ENCODE measurements at places on chromosomes 2 and 18.

- no peak for DNase-seq
Observed at GRCh38 chr18:42533009-42533575, 578.1 kb downstream of the PIK3C3 start.

DNA sequence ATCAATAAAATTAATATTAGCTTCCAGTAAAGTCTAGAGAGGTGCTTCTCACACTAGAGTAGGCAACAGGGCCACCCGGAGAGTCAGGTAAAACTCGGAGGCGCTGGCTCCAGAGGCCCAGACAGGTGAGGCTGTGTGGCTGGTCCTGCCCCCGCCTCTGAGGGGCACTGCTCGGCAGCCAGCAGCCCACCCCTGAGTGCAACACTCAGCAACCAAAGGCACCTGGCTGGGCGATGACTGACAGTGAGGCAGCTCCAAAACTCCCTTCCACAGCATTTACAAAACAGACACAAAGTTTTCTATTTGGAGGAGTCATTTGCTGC is 138.8 kb upstream of the ID2 start:
- no peak for DNase-seq

DNA sequence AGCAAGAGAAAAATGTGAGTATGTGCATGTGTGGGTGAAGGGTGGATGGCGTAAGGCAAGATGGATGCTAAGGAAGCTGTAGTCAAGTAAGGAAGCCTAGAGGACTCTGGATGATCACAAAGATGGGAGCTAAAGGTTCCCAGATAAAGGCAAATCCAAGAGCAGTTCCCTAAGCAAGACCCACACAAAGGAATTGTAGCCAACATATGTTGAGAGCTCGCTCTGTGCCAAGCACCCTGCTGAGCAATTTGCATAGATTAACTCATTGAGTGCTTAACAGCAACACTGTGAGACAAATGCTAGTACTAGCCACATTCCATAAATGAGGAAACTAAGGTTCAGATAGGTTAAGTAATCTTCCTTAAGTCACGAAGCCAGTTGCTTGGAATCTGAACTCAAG is 132.6 kb downstream of the C1D start:
- DNase-seq, result no peak

GRCh38 chr18:26863122-26863879 is 2.2 kb downstream of the AQP4 start:
- no peak for DNase-seq

GRCh38 chr2:116088236-116088635 is 1645.8 kb downstream of the DPP10 start:
- no peak for DNase-seq

DNA sequence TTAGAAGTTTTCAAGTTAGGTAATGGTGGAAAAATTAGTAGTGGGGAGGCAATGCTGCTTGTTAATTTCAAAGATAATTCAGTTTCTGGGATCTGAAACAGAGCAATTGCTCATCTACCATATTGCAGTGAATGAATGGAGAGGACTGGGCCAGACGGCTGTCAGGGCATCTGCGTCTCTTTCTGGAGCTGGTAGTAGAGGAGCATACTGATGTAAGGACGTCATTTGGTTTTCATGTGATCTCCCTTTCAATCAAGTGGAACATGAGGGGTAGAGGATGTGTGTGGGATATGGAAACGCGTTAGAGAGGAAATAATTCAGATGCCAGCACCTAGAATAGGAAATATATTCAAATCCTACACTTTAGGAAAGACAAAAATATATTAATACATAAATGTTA is 490.3 kb downstream of the ADCYAP1 start:
- no peak for DNase-seq

- DNase-seq, result no peak
Observed at GRCh38 chr2:176535467-176536113, 266.3 kb downstream of the MTX2 start.

DNA sequence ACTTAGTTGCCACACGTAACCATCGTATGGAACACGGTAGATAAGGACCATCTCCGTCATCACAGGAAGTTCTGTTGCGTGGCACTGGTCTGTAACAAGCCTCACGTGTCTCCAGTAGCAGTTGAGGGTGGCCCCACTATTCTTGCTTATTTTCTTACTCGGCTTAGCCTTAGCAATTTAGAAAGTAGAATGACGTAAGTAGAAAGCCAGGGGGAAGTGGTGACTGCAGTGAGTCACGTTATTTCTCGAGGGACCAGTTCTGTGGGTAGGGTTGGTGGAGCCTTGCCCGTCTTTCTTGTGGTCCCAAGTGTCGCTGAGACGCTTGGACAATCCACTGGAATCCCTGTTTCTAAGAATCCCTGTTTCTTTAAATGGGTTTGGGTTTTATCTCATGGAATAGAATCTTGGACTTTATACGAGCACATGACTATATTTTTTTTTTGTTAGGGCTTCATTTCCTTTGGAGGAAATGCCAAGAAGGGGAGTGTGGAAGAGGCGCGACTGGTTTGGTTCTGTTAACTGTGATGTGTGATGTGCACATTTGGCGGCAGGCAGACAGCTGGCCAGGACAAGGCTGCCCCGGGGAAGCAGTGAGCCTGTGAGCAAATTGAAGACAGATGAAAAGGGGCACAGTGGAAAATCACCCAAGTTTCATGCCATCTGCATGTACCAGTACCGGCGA is 96.2 kb downstream of the CABLES1 start:
- peak; percentile 84 for DNase-seq

GRCh38 chr2:18356676-18357075 is 203.8 kb downstream of the RDH14 start:
- no peak for DNase-seq

DNA sequence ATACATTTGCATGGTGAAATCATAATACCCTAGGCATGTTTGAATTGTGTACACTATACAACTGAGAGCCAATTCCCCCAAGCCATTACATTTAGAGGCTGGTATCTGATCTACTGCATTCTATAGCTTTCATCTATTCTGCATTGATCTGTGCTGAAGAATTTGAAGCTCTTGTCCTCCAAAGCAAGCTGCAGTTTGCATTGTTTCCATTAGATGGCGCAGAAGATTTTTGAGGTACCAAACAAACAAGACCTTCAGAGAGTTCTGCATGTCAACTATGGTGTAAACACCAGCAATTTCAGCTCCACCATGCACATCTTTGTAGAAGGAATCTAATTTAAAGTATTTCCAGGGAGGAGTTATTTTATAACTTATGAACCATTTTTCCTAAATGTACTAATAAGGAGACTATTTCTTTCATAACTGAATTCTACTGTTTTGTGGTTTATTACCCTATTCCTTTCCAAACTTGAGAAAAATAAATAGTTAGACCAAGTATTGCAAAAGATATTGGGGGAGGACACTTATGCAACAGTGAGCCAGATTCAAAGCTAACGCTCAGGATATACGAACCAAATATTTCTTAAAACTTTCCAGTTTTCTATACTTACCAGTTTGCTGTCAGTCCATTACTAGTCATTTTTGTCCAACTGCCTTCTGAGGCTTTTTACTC is 761.8 kb upstream of the ACVR2A start:
- peak; percentile 27 for DNase-seq

DNA sequence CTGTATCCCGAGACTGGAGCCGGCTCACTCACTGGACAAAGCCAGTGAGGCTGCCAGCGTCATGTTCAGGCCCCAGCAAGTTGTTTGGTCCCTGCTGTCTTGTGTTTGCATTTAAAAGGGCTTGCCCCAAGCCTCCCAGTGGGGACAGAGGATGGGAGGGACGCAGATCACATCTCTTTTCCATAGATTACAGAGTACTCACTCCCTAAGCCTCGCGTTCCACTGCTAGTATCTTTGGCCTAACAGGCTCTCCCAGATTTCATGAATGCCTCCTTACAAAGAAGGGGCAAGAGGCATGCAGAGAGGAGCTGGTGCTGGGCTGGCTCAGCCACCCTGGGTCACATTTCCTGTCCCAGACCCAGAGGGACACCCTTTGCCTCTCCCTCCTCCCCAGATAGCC is 59.1 kb downstream of the CMPK2 start:
- DNase-seq, result no peak

- DNase-seq, result no peak
Observed at GRCh38 chr18:11269257-11269656, 119.9 kb upstream of the PIEZO2 start.

GRCh38 chr2:202870431-202871299 is 901 bp downstream of the ICA1L start:
- DNase-seq, result peak; percentile 78

- DNase-seq, result no peak
Observed at GRCh38 chr2:231129216-231129615, 4.4 kb upstream of the HTR2B start.

DNA sequence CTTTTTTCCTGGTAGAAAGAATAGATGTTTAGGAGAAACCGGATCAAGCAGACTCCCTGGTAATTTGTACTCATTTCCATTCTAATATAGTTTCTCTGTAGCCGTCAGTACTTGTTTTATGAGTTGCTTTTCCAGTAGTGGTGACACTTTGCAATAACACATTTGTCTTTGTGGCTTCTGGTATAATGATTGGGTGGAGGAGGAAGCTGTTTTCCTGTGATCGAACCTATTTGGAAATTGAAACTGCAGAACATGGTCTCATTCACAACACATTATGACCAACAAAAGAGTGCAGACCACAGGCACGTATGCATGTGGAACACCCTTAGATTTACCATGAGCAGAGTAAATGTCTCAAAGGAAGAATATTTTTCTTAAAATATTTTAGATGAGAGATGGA is 7.6 kb upstream of the SERPINB12 start:
- no peak for DNase-seq

DNA sequence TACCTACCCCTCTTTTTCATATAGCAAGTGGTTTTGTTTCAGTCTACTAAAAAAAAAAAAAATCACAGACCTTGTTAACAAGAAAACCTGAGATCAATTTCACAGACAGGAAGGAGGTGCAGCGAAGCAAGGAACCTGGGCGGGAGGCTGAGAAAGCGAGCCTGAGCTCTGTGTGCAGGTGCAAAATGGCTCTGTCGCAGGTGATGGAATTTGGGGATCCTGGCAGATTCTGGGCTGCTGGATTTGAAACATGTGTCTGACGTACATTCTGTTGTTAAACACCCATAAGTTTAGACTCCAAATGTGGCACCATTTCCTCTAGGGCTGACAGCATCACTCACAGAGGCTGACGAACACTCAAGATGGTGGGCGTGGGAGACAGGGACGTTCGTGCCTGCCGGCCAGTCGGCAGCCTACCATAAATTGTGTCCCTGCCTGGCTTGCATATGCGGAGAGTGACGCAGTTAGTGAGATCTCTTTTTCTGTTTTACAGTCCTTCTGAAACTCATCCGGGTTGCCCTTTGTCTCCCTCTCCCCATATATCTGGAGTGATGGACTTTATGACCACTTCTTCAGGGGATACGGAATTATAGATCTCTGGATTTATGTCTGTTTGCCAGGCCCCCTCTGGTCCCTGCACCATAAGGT is 8.8 kb upstream of the DDX1 start:
- no peak for DNase-seq

DNA sequence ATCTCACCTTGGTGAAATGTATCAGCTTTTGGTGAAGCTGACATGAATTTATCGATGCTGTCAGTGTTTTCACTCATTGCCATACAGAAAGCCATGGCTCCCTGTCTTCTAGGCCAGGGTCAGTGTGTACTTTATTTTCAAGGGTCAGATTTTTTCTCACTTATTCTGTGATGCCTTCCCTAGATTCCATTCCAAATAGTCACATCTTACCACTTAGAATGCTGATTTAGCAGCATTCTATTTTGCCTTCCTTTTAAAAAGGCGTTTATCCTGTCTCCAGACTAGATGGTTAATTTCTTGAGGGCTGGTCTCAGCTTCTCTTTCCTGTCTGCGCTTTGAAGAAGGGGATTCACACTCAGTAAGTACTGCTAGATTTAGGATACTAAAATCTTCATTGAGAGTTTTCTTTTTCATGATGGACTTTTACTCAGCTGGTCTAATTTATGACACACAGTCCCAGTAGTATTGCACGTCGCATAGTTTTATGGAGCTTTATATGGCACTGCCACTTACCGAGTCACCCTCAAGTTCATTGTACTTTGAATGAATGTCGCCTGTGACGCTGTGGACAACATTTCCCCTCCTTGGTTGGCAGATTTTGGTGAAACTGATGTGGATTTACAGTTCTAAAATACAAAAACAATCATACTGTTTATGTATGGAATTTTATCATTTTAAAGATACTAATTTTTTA is 194.0 kb downstream of the ZNF407 start:
- DNase-seq, result no peak

GRCh38 chr18:57353137-57353939 is 981 bp downstream of the ST8SIA3 start:
- DNase-seq, result no peak

- no peak for DNase-seq
Observed at GRCh38 chr2:99697811-99698568, 208.2 kb upstream of the REV1 start.

GRCh38 chr2:213451542-213452239 is 167.4 kb downstream of the SPAG16 start:
- DNase-seq, result no peak

GRCh38 chr18:3305933-3306332 is 44.0 kb downstream of the MYL12B start:
- DNase-seq, result no peak

DNA sequence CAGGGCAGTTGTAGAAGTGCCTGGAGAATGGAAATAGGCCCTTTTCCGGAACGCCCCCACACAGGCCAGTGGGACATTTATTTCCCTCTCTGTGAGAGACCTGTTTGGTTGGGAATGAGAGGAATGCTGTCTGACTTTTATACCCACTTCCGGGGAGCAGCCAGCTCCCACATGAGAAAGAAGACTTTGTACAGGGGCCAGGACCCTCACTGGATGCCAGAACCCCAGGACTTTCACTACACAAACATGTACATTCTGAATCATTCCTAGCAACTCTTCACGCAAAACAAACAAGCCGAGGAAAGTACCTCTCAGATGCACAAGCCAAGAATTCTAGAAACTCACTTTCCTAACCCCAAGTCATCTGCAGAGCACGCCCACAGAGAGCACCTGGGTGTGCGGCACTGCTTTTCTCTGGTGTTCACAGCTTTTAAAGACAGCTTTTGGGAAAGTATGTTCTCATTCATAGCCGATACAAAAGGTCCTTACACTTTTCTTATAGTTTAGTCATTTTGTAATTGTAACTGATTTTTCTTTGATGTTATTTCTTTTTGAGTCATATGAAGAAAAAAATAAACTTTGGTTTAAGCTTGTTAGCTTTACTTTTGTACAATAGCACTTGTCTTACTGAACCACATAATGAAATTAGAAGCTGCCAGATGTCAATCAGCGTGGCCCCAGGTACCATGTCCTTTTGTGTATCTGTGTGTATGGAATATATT is 856.1 kb upstream of the ID2 start:
- DNase-seq, result peak; percentile 70

DNA sequence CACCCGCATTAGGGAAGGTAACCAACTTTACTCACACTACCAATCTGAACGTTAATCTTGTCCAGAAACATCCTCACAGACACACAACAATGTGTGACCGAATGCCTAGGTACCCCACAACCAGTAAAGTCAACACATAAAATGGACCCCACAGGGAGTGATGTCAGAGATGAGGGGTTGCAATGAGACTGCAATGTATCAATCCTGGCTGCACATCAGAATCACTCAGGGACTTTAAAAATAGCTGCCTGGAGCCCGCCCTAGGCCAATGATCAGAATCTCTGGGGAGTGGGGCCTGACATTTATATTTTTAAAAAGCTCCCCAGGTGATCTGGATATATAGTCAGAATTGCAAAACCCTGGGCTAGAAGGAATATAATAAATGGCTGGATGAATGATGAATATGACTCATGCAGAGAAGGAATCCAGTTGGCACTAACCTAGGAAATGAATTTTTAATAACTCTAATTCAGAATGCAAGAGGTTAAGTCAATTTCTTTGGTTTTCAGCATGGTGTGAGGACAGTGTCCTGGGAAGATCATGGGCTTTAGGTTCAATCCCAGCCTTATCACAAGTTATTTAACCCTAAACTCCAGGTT is 92.8 kb downstream of the COLEC12 start:
- DNase-seq, result no peak

- no peak for DNase-seq
Observed at GRCh38 chr2:36889795-36890194, 76.5 kb downstream of the STRN start.

All from GM13977 (cell line).